ENCODE measurements at places on chromosomes 11 and 22. TPM values are rescaled to one million over a fixed set of nuclear protein-coding genes. Genes with fewer than 3 reads are reported as not detected.
A peak's percentile ranks its signal among the peaks of the same experiment; 100 is the strongest.

The NLRP14 gene
- total RNA-seq: 1.8 TPM

The ZNF214 gene
- total RNA-seq: 13.2 TPM

The HTR3A gene
- not detected for total RNA-seq

The DDIAS gene
- total RNA-seq: 19.9 TPM

DNA sequence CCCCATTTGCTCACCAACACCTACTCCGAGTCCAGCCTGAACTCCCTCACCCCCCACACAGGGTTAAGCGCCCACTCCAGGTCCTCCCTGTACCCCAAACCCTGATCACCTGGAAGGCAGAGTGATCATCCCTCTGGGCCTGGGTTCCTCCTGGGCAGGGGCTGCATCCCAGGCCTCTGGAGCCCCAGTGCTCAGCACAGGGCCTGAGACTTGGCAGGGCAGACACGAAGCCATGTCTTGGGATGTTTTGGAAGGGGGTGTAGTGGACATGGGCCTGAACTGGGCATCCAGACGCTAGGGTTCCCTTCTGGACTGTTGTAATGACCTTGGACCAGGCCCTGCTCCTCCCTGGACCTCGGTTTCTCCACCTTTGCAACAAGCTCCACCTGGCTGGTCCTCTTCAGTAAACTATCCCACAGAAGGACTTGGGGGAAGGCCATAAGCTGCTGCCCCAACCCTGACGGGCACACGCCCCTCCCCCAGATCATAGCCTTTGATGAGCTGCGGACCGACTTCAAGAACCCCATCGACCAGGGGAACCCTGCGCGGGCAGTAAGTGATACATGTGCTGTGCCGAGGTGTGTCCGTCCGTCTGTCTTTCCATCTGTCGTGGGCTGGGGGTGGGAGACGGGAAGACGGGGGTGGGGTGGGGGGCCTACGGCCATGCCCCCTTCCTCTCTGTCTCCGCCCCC lies 3.9 kb downstream of the CNIH2 start:
- H3K27me3 ChIP-seq: peaks cover 17% of the 10 kb centered on the region
- H3K27ac ChIP-seq: no peak overlapping the region
- no peak for DNase-seq

DNA sequence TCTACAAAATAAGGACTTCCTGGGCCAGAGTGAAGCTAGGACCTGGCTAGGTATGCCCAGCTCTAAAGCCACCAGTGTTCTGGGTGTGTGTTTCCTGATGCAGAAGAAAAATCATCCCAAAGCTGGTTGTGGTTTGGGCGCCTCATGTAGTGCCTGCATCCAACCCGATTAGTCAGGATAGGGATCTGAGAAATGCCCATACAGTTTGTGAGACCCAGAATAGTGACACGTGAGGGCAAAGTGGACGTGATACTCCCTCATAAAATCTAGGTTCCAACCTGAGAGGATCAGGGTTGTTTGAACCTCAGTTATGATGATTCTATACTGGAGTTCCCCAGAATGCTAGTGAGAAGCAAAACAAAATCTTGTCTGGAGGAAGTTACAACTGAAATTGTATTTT lies 238.4 kb downstream of the TBC1D22A start:
- no peak overlapping the region for H3K27ac ChIP-seq
- H3K27me3 ChIP-seq: no peaks in the 10 kb centered on the region
- H3K4me1 ChIP-seq: no peaks in the 10 kb centered on the region
- no peak for DNase-seq
- no peak overlapping the region for H3K4me3 ChIP-seq

GRCh38 chr11:127454856-127455255 lies 454.3 kb upstream of the KIRREL3 start:
- no peaks in the 10 kb centered on the region for H3K27me3 ChIP-seq
- DNase-seq: peak; percentile 20
- H3K27ac ChIP-seq: no peak overlapping the region
- no peaks in the 10 kb centered on the region for H3K36me3 ChIP-seq

- H3K27ac ChIP-seq: no peak overlapping the region
- H3K4me3 ChIP-seq: no peak overlapping the region
- no peaks in the 10 kb centered on the region for H3K4me1 ChIP-seq
- no peak for DNase-seq
- no peaks in the 10 kb centered on the region for H3K36me3 ChIP-seq
These were observed 36.4 kb downstream of the RTL6 start for GRCh38 chr22:44461614-44462013.

DNA sequence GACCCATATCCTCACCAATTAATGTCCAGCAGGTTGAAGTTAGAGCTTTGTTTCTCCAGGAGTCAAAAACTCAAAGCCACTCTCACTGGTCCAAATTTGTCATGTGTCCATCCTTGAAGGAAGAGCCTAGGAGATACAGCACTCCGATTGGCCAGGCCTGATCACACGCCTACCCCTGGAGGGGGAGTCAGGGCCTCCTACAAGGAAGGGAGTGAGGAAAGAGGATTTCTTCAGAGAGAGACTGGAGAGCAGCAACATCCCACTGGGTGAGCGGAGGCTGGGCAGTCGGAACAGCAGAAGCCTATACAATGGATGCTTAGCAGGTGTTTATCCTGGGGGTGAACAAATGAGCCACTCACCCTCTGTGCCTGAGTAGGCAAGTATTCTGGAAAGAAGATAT lies 113.9 kb downstream of the TRIM29 start:
- peak; percentile 55 for DNase-seq
- no peak overlapping the region for H3K27ac ChIP-seq
- no peaks in the 10 kb centered on the region for H3K27me3 ChIP-seq
- no peak overlapping the region for H3K4me3 ChIP-seq
- H3K4me1 ChIP-seq: peaks cover 26% of the 10 kb centered on the region

GRCh38 chr11:3146612-3147256 lies 18.4 kb downstream of the OSBPL5 start:
- no peaks in the 10 kb centered on the region for H3K27me3 ChIP-seq
- DNase-seq: no peak
- peaks cover 8% of the 10 kb centered on the region for H3K4me1 ChIP-seq
- no peak overlapping the region for H3K4me3 ChIP-seq
- H3K36me3 ChIP-seq: no peaks in the 10 kb centered on the region
- no peak overlapping the region for H3K27ac ChIP-seq

DNA sequence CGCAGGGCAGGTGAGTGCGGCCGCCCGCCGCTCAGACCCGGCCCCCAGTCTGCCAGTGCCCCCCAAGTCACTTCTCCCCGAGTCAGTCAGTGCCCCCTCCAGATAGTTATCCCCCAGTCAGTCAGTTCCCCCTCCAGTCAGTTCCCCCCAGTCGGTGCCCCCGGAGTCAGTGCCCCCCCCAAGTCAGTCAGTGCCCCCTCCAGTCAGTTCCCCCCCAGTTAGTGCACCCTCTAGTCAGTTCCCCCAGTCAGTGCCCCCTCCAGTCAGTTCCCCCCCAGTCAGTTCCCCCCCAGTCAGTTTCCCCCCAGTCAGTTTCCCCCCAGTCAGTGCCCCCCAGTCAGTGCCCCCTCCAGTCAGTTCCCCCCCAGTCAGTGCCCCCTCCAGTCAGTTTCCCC lies 411 bp downstream of the PPP6R2 start:
- H3K27ac ChIP-seq: peak overlapping the region; percentile 74
- H3K36me3 ChIP-seq: no peaks in the 10 kb centered on the region
- H3K27me3 ChIP-seq: peaks cover 5% of the 10 kb centered on the region

GRCh38 chr11:116193321-116194131 lies 579.3 kb downstream of the BUD13 start:
- H3K27me3 ChIP-seq: no peaks in the 10 kb centered on the region
- DNase-seq: peak; percentile 79
- H3K36me3 ChIP-seq: no peaks in the 10 kb centered on the region
- H3K27ac ChIP-seq: no peak overlapping the region
- peaks cover 34% of the 10 kb centered on the region for H3K4me1 ChIP-seq
- H3K4me3 ChIP-seq: peak overlapping the region; percentile 46

GRCh38 chr22:30398685-30399680 lies 2.2 kb downstream of the SEC14L2 start:
- H3K27me3 ChIP-seq: peaks cover 43% of the 10 kb centered on the region
- H3K36me3 ChIP-seq: no peaks in the 10 kb centered on the region
- H3K27ac ChIP-seq: no peak overlapping the region
- no peak for DNase-seq
